ENCODE measurements at places on chromosomes 7 and 10.

GRCh38 chr10:49312246-49312869, 13.4 kb downstream of the C10orf71 start:
- DNase-seq = no peak

GRCh38 chr10:71766717-71767419, 6.5 kb downstream of the VSIR start:
- DNase-seq = no peak

- DNase-seq = peak; percentile 70
Observed at GRCh38 chr10:94623572-94623971, 60.0 kb upstream of the CYP2C18 start.

DNA sequence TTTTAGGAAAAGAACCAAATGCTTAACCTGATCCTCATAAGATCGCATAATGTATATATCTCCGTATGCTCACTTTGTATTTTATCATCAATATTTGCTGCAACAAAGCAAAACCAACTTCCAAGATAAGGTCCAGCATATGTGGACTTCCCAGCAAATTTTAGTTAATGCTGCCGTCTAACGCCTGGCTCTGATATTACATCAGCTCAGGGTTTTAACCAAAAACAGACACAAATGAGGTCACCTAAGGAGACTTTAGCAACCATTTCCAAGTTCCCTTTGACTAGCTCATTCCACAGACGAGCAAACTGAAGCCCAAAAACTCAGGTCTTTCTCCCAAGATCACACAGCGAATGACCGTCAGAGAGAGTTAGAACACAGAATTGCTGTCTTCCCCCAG, 59.4 kb upstream of the UCN3 start:
- no peak for DNase-seq

DNA sequence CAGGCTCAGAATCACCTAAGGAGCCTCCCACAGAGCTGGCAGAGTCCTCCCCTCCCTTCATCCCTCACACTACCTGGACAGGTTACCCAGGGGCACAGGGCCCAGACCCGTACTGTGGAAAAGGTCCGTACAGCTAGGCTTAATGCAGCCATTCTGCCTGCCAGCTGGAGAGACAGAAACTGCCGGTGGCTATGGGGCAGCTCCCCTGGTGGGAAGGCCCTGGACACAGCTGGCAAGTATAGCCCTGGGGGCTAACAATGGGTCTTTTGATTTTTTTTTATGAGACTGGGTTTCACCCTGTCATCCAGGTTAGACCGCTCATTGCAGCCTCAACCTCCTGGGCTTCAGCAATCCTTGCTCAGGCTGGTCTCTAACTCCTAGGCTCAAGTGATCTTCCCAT, 68.3 kb downstream of the GNA12 start:
- no peak for DNase-seq

Measured in endodermal cell (in vitro differentiated cells).